GM06990 (cell line): ENCODE measurements at places on chromosomes 1 and 21.

DNA sequence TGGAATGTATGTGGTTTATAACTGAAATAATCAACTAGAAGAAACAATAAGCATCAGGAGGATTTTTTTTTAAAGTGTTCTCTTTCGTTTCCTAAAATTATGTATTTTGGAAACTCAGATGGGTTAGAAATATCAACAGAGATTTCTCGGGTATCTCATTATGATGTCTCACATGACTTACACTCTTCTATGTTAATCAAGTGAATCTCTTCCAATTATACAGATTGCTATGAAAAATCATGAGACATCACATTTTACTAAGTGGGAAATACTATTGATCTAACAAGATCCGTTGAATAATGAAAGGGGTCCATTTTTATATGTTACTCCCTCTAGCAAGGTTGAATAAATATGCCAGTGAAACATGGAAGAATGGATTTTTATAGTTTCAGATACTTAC lies 54.7 kb upstream of the NRIP1 start:
- no peak for DNase-seq

DNA sequence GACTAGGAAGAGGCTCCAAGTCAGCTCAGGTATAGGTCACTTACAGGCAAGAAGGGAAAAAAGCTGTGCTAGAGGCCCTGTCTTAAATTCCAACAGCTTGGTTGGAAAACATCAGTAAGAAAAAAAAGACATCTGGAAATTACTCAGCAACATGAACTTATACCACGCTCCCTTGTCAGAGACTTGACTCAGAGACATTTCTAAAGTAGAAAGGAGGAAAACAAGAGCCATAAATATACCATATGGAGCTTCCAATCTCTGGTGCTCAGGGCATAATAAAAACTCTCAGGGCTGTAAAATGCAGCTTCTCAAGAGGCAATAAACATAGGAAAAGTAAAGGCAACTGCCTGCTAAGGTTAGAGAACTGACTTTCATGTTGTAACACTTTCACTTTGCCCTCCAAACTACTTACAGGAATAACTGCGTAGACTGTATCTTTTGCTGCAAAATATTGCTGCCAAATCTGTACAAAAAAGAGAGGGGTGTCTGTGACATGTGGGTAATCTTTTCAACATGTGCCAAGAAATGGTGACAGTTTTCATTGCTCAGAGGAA lies 14.7 kb downstream of the ATPAF1 start:
- no peak for DNase-seq

DNA sequence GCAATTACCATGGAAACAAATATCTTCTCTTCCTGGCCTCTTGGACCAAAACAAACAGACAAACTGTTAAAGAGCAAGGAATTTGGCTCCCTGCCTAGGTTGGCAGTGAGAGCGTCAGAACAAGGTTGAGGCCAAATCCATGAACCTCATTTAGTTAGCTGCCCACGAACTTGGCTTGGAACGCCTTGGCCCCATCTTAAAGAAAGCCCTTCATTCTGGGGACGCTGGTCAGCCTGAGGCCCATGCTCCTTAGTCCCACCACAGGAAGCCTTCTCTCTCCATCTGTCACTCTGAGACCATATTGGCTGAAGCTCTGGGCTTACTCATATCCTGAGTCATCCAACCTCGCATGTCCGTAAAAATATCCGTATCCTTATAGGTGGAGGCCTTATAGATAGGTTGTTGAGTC lies 62.4 kb upstream of the DIRAS3 start:
- DNase-seq: no peak

DNA sequence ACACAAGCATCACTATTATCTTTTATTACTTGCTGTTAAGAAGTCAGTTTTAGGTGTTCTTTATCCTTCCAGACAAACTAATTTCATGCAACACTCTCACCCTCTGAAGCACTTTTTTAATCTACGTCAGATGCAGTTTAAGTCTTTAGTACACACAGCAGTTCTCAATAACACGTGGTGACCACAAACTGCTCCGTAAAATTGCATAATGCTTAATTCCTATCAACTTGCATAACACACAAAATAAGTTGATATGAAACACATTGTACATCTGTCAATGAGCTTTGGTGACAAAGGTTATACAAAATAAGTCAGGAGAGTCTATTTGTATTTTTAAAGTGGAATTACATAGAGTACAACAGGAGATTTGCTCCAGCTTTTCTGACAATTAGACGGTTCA lies 140.9 kb upstream of the ETS2 start:
- DNase-seq: no peak

GRCh38 chr1:156905651-156906050 lies 12.1 kb downstream of the PEAR1 start:
- no peak for DNase-seq

GRCh38 chr1:106398391-106398790 lies 658.1 kb upstream of the PRMT6 start:
- no peak for DNase-seq

DNA sequence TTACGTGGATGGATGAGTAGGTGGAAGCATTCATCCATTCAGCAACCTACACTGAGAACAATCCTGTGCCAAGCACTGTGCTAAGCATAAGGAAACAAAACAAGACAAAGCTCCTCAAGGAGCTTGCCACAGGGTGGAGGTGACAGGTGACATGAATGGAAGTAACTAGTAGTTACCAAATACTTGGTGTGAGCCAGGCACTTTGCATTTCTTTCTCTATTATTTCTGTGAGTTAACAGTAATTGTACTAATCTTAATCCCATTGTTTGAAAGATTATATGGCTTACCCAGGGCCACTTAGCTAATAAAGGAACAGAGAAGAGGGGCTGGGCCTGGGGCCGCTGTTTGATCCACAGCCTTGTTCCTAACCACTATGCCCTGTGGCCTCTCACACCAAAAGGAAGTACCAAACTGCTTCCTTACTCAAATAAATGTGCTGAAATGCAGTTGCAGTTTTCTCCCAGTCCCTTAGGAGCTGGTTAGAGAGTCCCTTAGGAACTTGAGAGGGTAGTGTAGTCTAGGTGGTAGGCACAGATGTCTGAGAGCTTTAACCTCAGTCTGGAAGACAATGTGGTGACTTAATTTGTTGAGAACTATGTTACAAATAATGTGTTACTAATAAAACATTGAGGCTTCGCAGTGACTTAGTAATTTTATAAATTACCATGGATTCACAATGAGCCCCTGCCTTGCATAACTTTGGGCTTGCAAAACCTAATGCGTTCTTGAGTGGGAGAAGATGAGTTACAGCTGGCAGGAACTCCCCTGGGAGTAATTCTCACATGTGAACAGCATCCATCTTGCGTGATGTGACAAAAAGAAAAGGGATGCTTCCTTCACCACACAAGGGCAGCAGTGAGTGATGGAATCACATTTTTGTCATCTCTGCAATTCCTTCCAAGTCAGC lies 69.8 kb downstream of the MPZL1 start:
- DNase-seq: no peak

DNA sequence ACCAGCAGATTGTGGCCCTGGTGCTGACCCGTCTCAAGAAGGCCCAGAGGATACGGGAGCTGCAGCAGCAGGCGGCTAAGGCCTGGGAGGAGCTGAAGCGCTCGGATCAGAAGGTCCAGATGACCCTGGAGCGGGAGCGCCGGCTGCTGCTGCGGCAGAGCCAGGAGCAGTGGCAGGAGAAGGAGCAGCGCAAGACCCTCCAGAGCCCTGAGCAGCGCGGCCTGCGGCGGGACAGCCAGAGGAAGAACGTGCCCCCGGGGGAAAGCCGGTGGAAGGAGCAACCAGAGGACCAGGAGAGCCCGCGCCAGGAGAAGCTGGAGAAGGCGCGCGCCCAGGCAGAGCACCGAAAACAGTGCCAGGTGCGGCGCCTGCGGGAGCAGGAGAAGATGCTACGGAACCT lies 1.0 kb downstream of the CCDC185 start:
- no peak for DNase-seq

DNA sequence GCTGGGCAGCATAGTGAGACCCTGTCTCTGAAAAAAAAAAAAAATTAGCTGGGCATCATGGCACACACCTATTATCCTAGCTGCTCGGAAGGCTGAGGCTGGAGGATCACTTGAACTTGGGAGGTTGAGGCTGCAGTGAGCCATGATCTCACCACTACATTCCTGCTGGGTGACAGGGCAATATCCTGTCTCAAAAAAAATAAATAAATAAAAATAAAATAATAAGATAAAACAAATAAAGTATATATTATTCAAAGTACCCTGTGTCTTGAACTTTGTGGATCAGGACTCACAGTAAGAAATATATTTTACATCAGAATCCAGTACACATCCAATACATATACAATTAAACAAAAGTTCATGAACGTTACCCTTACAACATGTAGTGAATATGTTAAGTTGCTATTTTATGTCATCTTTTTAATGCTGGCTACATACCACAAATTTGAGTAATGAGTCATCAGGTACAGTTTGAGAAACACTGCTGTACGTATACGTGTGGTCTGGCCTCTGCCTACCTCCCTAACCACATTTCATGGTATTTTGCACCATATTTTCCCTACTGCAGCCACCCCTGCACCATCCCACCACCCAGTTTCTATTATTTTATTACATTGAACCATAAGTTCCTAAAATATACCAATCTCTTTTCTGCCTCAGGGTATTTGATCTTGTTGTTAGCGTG lies 4.4 kb downstream of the NME7 start:
- DNase-seq: peak; percentile 24

DNA sequence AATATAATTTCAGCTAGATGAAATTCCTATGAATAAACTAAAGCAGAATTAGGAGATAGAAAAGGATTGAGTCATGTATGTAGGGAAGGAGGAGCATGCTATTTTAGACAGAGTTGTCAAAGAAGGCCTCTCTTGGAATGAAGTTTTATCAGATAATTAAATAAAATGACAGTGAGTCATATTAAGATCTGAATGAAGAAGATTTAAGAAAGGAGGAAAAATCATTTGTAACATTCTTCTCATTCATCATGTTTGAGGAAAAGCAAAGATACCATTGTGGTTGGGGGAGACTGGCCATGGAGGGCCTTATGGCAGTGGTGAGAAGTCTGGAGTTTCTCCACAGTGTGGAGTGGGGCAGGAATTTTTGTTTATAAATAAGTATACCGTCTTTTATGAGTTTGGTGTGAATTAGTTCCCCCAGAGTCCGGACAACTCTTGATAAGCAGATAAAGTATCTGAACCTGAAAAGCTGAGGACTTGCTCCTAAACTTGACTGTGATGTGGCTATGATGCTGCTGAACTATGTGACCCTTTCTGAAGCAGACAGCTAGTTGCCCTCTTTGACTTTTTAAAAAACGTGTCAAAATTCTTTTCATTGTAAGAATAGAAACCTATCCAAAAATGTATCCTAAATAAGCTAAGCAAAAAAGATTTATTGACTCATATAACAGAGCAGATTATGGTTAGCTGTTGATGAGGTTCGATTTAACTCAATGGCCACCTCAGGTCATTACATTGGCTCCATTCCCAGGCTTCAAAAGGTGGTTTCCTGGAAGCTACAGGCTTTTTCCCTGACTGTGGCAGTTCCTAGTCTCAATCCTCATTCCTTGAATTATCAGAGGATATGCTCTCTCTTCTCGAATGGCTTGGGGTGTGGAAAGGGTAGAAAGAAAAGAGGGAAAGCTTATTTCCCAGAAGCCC lies 90.8 kb downstream of the LHX9 start:
- DNase-seq: no peak
